CD4-positive, alpha-beta T cell treated with Interleukin-6 at 100 ng/mL for 8 hours (primary cell): ENCODE measurements at places on chromosomes 6 and 20.

GRCh38 chr6:13011612-13012146, 295.1 kb downstream of the PHACTR1 start:
- DNase-seq = no peak

GRCh38 chr6:12350644-12351170, 60.5 kb downstream of the EDN1 start:
- no peak for DNase-seq

DNA sequence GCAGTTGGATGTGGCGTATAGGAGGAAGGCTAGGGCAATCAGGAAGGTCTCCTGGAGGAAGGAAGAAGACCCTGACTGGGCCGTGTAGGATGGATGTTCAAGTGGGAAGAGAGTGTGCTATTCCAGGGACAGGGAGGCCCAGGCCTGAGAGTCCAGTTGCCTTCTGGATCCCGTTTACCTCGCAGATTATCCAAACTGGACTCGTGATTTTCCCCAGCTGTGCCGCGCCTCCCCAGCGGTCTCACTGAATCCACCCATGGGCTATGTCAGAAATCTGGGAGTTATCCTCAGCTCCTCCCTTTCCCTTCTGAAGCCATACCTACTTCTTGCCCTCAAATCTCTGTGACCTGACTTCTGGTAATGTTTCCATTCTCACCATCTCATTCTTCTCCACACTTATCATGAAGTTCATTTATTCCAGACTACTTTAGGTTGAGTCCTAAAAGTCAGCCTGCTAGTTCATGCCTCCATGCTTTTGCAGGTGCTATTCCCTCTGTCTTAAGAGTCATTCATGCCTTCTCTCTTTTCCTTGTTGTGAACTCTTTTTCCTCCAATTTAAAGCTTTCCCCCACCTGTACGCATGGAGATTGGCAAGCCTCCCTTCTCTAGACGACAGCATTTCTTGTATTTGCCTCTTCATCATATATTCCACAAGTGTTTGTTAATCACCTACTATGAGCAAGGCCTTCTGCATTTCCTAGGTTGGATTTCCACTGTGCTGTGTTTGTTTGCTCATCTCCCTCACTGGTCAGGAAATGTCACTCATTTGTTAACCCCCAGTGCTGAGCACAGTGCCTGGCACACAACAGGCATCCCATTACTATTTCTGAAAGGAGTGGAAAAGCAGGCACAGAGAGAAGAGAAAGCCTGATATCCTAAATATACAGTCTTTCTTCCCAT, 2.7 kb downstream of the SDCBP2 start:
- no peak for DNase-seq

GRCh38 chr6:111850295-111850937, 22.8 kb downstream of the FYN start:
- no peak for DNase-seq

- DNase-seq = no peak
These were observed 685.9 kb downstream of the KIF16B start for GRCh38 chr20:15887387-15887786.

- peak; percentile 72 for DNase-seq
These were observed 2.6 kb upstream of the ZBP1 start for GRCh38 chr20:57622579-57623381.

GRCh38 chr6:148451690-148452089, 109.1 kb downstream of the SASH1 start:
- peak; percentile 30 for DNase-seq

- DNase-seq = no peak
These were observed 13.3 kb upstream of the ZFAND3 start for GRCh38 chr6:37806213-37806612.

GRCh38 chr20:33105316-33105924, 26.0 kb downstream of the BPIFB4 start:
- DNase-seq = no peak

GRCh38 chr6:110063594-110064263, 85.6 kb downstream of the GPR6 start:
- no peak for DNase-seq

GRCh38 chr6:84853901-84854300, 89.5 kb upstream of the TBX18 start:
- no peak for DNase-seq

DNA sequence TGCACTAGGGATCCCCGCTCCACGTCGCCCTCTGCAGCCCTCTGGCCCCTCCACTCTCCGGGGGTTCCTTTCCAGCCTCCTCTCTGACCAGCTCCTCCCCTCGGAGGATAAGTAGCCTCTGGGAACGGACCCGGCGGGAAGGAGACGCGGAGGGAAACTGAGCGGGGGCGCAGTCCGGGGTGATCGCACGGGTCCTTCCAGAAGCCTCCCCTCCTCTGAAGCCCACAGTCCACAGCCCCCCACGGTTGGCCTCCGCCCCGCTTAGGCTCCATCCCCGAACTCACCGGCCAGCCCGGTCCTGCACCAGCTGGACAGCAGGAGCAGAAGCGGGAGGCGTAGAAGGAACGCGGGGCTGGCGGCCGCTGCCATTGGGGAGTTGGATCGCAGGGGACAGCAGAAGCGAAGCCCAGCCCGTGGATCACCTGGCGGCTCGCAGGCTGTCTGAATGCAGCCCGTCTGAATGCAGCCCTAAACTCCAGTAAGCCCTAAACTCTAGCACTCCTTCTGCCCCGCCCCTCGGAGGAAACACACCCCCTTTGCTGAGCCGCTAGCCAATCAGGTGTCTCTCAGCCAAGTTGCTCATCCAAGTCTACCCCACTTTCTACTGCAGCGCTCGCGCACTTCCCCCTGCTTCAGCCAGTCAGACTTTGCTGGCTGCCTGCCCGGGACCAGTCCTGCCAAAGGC, at the start of gene RAET1G:
TSS of gene RAET1G (minus strand) at position 480 of the 685 bp plus-strand sequence. CDS start at position 369, 111 bp downstream.
- peak; percentile 81 for DNase-seq

DNA sequence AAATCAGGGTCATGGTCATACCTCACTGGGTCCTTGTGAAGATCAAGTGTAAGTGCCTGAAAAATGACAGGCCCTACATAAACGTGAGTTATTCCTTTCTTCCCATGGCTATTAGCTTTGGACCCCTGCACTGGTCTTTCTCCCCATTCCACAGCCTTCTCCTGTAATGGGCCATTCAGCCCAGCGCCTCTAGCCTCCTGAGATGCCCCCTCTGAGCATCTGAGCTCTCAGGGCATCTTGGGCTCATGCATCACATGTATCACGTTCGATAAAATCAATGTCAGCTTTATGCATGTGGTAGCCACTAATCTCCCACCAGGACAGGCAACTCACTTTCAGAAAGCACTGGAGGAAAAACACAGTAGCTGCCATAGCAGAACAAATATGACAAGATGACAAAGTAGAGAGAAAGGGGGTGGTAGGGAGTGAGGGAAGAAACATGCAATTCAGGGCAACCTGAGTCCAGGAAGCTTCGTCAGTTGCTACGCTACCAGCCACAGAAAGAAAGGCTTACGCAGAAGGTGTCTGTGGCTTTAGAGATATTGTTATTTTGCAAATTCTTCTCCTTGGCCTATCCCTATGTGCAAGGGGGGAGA, 498.8 kb downstream of the PTPRT start:
- no peak for DNase-seq

DNA sequence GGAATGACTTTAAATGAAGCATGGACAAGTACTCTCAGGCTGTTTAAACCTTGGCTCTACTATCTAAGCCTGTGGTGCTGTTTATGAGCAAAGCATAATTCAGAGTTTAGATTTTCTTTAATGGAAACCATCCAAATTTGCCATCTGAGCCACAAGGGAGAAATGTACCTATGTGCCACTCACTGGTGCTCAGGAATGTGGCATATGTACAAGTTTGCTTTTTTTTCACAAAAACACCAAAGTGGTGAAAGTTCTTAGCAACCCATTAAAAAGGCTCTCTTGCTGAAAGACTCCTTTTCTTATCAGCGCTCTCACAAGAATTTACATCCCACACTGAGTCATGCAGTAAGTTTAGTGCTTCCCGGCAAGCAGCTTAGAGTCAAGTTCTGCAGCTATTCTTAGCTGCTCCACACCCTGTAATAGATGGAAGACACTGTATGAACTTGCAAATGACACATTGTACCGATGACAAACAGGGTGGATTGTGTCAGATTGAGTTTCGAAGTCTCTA, 57.3 kb upstream of the MLIP start:
- DNase-seq = no peak

DNA sequence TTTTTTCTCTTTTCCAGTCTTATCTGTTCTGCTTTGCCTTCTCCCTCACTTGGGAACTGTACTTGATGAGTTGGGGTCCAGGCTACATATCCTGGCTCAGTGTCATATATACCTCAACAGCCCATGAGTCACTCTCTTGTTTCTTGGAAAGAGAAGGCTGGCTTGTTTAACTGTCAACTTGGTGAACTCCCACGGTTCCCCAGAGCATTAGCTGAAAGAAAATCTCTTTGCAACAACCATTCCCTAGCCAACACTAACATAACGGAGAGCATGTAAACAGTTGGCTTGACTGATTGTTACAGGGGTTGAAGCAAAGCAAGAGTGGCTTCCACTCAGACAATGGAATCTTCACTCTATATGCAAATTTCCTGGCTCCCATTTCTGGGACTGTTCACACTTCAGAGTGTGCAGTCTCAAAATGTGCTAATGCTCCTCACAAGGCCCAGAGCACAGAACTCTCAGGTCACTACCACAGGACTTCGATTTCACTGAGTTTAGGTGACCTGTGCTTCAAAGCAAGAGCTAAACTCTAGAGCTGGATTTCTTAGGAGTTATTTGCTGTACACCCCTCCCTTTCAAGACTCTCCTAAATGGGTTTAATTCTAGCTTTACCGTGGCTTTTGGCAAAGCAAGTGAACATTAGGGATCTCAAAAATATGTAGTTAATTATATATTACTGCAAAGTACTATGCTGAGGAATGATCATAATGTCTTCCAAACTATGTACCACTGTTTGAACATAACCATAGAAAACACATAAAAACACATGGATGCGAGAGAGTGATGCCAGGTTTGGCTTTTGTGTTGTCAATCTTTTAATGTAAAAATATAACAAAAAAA, 609.8 kb downstream of the RFPL4B start:
- DNase-seq = no peak

GRCh38 chr6:29968130-29968529, 25.8 kb downstream of the HLA-A start:
- DNase-seq = no peak

GRCh38 chr20:380763-381580, 412 bp downstream of the TRIB3 start:
- DNase-seq = peak; percentile 40

- no peak for DNase-seq
These were observed 8.8 kb downstream of the L3MBTL1 start for GRCh38 chr20:43516251-43516824.

DNA sequence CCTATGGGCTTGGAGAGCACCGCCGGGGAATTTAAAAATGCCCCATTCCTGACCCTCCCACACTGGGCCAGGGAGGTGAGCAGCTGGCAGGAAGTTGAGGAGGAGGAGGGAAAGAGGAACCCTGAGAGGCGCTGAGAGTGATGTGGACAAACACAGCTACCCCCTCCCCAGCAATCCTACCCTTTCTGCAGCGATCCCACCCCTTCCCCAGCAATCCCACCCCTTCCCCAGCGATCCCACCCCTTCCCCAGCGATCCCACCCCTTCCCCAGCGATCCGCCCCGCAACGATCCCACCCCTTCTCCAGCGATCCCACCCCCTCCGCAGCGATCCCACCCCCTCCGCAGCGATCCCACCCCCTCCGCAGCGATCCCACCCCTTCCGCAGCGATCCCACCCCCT, 111.6 kb downstream of the SYCP2 start:
- DNase-seq = no peak

DNA sequence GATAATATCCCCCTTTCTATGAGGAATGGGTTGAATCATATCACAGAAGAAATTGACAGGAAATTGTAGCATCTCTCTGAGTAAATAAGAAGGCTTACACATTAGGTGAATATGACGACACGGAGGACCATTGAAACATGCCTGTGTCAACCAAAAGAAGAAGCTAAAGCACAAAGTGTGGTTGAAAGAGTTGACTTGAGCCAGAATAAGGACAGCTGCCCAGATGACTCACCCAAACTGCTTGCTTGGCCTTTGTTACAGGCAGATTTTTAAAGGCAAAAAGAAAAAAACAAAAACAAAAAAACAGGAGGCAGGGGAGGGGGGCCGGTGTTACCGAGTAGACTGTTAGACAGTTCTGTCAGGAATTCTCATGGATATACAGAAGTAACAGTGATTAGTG, 129.8 kb upstream of the EDN1 start:
- no peak for DNase-seq

- DNase-seq = no peak
These were observed 106.6 kb downstream of the RTN4IP1 start for GRCh38 chr6:106522562-106523250.

- no peak for DNase-seq
These were observed 95.2 kb downstream of the DOK5 start for GRCh38 chr20:54570561-54570960.

DNA sequence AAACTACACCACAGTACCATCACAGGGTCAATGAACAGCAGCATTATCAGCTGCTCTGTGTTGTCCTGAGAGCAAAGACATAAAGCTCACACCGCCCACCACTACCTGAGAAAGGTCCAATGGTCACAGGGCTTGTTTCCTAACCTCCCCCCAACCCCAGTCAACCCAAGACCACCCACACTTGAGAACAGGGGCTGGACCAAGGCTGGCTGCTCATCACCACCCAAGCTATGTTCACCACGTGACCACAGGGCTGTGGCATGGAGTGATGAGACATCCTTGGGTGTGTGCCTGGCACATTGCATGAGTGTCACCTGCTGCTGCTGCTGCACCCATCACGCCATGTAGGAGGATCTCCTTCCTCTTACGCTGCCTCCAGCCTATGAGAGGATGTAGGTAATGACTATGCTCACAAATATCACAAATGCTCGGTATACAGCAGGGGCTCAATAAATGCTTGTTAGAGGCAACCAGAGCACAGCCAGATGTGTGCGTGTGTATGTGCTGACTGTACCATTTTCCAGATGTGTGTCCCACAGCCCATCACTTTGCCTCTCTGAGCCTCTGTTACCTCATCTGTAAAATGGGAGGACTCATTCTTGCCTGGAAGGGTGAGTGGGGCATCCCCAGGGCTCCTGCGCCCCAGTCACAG, 23.3 kb upstream of the SIRPA start:
- DNase-seq = no peak

GRCh38 chr6:57267586-57268293, 45.6 kb upstream of the RAB23 start:
- DNase-seq = peak; percentile 36

GRCh38 chr6:551405-551804, 105.5 kb downstream of the HUS1B start:
- DNase-seq = no peak

GRCh38 chr6:16285467-16286150, 47.2 kb downstream of the GMPR start:
- DNase-seq = no peak

DNA sequence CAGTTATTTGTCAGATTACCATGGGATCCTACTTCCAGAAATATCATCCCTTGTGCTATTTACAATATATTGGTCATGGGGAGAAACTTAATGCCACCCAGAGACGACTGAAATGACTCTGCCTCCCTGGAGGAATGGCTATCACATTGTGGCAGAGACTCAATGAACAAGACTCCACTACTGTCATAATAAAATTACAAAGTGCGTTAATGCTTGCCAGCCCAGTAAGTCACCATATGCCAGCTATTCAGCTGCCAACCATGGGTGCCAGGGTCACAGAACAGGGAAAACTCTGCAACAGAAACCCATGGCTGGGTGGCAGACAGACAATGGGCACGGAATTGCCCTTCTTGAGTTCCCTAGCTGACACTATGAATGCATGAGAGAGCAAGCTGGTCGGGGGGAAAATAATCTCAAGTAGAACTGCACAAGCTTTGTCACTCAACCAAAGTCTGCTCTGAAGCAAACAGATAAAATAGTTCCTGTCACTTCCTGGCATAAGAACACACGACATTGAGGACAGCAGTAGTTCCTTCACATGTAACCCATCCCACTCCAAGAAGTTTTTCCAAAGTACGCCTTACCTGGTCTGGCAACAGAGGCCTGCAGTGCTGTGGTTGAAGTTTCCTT, 32.1 kb downstream of the TP53INP2 start:
- DNase-seq = no peak

GRCh38 chr20:59708326-59708725, 104.0 kb downstream of the PHACTR3 start:
- no peak for DNase-seq
